ENCODE measurements at places on chromosomes 1 and 21.

DNA sequence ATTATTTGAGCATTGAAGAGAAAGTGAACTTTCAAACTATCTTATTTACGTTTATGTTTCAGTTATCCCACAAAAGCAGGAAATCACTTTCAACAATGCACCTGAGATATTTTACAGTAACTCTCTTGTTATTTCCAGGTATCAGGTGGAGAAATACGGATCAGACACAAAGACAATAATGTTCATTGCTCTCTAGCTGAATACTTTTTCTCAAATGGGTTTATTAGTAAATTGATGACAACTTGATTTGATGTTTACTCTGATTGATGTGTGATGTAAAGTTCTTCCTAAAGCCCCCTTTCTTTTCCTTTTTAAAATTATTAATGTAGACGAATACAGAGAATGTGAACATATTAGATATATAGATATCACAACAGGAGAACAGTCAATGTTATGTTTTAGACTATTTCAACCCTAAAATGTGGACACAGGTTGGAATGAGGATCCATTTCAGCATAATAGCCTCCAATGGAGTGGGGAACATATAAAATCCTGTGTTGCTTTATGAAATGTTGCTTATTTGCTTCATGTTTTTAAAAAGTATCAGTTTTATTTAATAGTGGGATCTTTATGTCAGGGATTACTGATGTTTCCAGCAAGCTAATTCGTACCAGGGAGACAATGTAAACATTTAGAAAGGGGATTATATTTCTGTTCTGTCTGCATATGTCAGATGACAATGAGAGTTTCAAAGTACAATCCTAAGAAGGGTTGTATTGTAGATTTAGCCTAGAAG lies 1522.3 kb upstream of the TPTE start:
- no peak for DNase-seq

GRCh38 chr1:196654271-196654670 lies 2.4 kb downstream of the CFH start:
- no peak for DNase-seq

- DNase-seq = no peak
Measured at GRCh38 chr1:28740118-28740517, 3.4 kb downstream of the YTHDF2 start.

DNA sequence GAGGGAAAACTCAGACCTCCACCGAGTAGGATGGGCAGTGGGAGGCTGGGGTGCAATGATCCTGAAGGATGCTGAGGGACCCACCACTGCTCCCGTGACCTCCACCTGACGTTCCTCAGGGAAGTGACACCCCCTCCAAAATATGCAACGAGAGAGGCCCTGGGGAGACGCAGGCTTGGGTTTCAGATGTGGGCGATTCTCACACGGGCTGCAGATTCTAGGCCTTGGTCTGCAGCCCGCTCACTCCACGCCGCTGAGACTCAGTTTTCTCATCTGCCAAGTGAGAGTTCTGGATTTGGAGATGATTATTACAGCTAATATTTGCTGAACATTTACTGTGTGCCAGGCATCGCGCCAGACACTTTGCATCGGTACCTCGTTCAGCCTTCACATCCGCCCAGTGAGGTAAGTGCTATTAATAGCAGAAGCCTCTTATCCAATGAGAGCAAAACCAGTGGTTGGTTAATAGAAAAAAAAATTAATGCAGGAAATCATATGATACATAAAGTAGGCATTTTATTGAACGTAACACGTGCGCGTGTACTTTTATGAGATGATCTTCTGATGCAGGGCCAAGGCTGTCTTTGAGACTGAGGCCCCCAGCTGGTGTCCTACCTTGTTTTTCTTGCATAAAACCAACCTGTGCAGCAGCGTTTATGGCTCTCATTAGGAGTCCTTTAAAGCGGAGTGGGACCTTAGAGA lies 102.0 kb upstream of the RUNX3 start:
- DNase-seq = no peak

- DNase-seq = no peak
Measured at GRCh38 chr1:177596485-177596884, 373.4 kb downstream of the SEC16B start.

DNA sequence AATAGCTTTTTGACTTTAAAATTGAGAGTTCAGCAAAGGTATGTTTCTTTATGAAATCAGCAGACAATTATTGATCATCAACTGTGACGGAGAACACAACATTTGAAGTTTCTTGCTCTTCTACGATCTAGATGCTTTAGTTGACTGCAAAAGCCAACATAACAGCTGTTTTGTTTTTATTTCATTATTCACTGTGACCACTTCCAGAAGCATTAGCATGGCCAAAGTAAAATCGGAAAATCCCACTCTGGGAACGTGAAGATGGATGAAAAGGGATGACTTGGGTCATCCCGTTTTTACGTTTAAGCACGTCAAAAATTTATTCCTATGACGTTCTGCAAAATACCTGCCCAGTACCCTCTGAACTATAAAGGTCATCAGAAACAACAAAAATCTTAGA lies 833.0 kb upstream of the ADAMTS5 start:
- no peak for DNase-seq

GRCh38 chr1:55670331-55671082 lies 455.3 kb upstream of the USP24 start:
- DNase-seq = no peak

DNA sequence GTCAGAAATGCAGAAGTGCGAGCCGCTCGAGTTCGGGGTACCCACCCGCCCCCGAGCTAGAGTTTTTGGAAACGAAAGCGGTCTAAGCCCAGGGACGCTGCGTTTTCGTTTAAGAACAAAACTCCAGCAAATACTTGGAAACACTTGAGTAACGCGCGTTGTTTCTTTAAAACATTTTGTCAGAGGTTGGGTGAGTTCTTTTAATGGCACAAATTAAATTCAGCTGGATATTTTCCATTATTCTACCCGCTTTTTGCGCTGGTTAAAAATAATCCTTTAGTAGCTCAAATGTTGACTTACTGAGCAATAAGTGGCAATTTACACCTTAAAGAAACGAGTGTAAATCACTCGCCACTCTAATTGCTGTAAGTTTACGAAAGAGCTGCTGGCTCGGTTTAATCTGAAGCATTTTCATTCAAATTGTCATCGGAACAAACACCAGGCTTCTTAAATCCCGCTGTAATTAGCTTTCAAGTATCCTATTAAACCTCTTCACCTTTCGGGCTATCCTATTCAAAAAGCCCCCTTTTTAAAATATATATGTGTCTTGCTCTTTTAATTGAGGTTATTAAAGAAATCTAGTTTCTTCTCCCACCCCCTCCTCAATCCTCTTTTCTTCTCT lies 1.5 kb downstream of the LHX8 start:
- DNase-seq = no peak

DNA sequence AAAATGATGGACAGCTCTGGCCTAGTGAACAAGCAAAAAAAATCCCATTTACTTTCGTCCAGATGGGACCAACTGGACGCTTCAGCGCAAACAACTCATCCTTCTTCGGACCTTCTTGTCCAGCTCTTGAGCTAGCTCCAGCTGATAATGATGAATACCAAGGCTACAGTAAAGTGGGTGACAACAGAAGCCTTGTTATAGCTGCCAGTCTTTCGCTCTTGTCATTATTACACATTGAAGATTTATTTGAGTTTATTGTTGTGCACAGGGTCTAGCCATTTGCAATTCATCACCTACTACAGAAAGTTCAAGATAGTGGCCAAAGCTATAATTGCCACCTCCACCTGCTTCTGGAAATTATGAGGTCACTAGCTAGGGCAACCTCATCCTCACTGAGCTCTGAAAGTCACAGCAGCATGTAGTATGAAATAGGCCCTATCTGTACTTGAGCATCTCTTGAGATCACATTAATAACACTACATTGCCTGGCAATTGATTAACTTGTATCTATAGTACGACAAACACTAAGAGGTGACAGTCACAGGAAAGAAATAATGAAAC lies 76.9 kb downstream of the GPATCH2 start:
- no peak for DNase-seq

DNA sequence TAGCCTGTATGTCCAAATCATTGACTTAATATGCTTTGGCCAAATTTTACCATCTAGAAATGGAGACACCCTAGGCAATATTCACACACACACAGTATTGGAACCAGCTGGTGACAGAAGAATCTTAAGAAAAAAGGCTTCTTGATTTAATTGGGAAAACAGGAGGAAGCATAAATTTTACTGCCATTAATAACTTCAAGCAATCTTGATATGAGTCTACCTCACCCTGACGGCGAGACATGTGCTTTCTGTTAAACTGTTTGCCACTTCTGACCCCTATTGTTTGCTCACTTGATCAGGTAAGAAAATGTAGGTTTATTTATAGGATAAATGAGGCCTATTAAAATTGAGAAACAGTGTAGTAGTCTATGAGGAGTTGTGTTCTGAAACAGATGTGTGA lies 73.2 kb downstream of the KIFAP3 start:
- no peak for DNase-seq

DNA sequence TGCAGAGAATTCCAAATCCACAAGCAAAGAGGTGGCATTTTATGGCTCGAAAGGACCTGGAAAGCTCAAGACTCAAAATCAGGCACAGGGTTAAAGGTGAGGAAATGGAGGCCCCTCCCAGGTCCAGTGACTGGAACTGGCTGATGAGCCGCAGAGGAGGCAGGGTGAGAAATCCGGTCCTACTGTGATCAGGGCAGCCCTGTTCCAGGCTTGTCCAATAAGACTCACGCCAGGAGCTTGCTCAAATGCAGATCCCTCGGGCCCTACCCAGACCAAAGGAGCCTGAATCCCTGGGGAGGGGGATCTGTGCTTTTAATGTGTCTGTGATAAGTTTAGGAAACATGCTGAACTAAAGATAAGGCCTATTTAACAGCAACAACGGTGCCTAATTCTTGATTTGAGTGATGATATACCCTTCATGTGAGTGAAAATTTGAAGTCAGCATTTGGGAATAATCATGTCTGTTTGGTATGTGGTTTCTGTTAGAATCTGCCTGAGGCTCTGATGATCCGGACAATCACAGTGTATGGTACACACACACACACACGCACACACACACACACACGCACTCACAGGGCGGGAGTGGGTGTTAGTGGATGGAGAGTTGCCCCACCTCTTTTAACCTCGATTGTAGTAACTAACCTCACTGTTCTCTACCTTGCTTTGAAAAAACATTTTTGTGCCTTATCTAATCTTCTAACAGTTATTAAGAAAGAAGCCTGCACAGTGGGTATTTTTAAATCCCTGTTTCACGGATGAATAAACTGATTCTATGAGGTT lies 54.1 kb upstream of the LYST start:
- no peak for DNase-seq

DNA sequence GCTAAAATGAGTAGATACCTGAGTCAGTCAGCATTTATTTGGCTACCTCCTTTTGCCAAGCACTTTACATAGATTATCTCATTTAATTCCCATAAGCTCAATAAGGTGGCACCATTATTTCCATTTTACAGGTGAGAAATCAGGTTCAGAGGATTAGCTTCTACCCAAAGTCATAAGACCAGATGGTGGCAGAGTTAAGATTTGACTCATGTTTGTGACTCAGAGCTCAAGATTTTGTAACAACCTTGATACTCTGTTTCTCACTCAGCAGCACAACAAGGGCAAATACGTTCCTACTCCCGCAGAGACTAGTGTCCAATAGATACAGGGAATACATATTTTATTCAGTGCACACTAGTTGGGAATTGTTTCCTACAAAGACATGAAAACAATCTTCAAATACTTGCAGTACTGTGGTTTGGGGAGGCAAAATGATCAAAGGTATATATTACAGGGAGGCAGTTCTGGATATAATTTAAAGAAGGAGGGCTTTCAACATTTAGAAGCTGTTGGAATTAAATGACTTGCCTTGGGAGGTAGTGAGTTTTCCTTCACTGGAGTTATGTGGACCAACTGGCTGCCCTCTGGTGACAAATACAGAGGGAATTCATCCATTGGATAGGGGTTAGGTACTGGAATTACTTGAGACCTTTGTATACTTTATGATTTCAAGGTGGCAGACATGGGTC lies 3.6 kb downstream of the LEPR start:
- no peak for DNase-seq

- DNase-seq = no peak
Measured at GRCh38 chr1:187689129-187689528, 860.4 kb downstream of the PLA2G4A start.

DNA sequence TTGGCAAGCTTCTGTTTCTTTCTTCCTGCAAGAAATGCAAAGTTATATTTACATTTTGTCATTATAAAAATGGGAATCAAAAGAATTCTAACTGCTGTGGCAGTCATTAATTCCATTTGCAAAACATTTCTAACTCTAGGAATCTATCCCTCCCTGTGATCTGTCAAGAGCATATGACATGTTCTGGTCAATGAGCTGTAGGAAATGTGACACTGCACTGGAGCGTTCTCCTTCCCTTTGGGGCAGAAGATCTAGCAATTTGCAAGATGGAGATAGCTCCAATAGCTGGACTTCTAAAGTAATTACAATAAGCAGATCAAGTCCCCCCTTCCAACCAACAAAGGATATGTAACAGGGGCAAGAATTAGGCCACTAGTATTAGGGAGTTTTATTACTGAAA lies 6.3 kb downstream of the TOMM20 start:
- DNase-seq = no peak

DNA sequence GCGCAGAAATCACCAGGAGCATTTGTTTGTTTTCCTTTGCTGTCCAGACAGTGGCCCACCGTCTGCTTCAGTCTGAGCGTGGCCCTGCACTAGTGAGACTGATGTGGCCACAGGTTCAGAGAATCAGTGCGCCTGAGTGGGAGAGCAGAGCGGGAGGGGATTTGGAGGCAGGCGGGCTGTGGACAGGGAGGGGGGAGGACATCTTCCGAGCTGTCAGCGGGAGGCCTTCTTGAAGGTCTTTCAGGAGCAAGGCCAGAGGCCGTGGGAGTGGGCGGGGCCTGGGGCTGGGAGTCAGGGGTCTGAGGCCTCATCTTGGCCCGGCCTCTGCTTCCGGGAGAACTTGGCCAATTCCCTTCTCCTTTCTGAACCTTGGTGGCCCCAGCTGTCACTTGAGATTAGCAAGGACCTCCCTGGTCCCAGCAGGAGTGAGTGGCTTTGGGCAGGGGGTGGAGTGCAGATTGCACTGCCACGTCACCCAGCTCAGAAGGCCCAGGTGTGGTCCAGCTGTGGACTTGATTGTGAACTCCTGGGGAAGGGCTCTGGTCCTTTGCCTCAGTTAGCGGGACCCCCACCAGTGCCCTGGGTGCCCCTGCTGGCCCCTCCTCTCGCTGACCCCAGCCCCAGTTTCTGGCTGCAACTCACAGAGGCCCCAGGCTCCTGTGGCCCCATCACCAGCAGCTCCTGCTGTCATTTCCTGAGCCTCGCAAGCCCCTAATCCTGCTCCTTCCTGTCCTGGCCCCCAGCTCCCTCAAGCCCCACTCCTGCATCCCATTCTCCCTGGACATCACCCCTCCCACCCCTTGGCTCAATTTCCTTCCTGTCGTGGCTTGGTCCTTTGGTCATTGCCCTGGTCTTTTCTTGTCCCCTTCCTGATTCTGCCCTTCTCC lies 8.4 kb downstream of the TNFRSF1B start:
- no peak for DNase-seq

- DNase-seq = no peak
Measured at GRCh38 chr1:241181471-241181870, 175.5 kb downstream of the RGS7 start.
